Stimulated activated CD8-positive, alpha-beta memory T cell treated with anti-CD3 and anti-CD28 coated beads, Interleukin-7, amount 100 ng/mL, for 1 hour (primary cell): ENCODE measurements at places on chromosomes 2 and 18.

DNA sequence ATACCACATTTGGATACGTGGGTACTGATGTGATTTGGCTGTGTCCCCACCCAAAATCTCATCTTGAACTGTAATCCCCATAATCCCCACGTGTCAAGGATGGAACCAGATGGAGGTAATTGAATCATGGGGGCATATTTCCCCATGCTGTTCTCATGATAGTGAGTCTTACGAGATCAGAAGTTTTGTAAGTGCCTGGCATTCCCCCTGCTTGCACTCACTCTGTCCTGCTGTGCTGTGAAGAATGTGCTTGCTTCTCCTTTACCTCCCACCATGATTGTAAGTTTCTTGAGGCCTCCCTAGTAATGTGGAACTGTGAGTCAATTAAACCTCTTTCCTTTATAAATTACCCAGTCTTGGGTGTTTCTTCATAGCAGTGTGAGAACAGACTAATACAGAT, 70.3 kb downstream of the CHST9 start:
- DNase-seq: no peak

DNA sequence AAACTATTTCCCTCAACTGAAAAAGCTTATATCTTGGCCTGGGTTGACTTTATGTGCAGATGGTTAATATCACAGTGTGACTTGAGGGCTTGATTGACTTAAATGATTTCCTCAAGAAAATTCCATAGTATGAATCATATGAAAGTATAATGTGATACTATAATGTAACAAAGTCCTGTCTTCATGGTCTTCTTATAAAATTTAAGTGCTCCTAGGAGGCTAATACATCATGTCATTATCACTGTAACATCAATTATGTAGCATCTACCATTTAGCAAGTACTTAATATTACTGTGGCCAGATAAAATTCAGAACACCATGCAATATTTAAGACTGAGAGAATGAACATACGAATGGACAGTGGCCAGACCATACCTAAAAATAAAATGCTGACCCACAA, 276.1 kb downstream of the RIT2 start:
- no peak for DNase-seq

DNA sequence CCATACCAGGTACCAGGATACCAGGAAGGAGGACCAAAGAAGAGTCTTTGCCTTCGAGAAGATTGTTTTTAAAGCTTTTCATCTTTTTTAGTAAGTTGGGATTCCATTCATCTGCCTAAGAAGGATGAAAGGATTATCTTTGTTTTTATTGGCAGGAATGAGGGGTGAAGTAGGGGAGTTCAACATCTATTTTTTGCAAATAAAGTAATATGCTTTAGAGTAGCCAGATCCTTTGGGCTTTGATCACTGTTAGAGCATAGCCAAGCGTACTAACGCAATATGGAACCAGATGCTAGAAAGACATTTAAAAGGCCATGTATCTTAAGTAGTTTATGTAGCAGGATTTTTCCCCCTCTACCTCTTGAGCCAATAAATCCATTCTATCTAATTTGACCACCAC, 133.0 kb downstream of the PRPF40A start:
- no peak for DNase-seq

DNA sequence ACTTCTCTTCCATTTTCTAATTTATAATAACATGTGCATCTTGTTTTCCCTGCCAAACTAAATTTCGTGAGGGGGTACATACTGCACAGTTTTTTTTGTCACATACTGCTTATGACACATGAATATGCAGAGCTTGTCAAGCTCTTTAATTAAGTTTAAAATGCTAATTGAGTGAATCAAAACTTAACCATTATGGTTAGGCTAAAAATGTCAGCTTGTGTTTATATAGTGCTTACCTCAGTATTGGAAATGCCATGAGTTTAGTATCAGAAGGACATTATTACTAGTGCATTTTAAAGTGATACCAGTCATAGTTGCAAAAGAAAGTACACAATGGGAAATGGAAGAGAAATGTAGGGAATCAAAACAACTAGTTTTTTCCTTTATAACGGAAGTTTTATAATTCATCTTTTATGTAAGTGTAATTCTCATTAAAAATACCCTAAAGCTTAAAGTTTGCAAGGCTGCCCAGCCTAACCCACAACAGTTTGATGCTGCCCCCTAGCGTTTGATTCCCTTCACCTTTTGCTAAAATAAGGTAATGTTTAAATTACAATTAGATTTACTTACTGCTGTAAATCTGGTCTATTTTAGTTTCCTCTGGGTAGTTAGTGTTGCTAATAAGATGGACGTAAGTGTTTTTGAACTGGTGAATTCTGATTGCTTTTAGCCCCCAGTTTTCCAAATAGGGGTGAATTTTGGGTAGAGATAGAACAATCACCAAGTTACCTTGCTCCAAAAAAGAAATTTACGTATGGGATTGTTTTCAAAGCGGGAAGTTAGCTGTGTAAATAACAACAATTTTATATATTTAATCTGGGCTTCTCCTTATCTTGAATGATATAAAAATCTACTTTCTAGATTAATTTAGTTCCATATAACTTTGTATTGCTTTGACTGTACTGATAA, 3.2 kb downstream of the SLC39A10 start:
- peak; percentile 52 for DNase-seq

DNA sequence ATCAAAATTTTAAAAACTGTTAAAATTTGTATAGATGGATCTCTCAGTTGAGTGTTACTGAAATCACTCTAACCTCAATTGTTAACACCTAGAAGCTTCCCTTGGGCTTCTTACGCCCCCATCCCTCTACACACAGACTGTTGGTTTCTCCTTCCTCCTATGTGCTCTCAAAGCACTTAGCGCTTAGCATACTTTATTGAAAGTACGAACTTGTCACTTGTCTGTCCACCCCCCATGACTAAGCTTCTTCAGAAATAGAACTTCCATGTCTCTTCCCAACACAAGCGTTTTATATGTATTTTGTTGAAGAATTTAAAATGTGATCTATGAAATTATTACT, 441 bp downstream of the MPHOSPH10 start:
- DNase-seq: no peak

- DNase-seq: no peak
These were observed 186.2 kb upstream of the MEX3C start for GRCh38 chr18:51383711-51384110.

GRCh38 chr2:176192351-176192750, 3.9 kb downstream of the HOXD1 start:
- no peak for DNase-seq

DNA sequence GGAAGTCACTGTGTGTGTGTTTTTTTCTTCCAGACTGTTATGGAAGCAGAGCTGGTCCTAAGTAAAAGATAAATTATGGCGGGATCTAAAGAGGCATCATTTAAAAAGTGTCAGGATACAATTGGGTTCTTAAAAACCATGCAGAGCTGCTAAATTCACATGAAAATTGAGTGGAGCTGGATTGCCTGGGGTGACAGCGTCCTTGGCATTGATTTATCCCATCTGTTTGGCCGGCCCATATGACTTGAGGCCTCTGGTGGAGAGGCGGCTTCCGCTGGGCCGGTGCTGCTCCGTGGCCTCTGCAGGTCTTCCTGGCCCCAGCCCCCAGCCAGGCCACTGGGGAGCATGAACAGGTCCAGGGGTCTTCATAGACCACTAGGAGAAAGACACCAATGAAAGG, 165.5 kb downstream of the GLI2 start:
- no peak for DNase-seq

- no peak for DNase-seq
These were observed 3.1 kb upstream of the ADGRF3 start for GRCh38 chr2:26349690-26350089.

DNA sequence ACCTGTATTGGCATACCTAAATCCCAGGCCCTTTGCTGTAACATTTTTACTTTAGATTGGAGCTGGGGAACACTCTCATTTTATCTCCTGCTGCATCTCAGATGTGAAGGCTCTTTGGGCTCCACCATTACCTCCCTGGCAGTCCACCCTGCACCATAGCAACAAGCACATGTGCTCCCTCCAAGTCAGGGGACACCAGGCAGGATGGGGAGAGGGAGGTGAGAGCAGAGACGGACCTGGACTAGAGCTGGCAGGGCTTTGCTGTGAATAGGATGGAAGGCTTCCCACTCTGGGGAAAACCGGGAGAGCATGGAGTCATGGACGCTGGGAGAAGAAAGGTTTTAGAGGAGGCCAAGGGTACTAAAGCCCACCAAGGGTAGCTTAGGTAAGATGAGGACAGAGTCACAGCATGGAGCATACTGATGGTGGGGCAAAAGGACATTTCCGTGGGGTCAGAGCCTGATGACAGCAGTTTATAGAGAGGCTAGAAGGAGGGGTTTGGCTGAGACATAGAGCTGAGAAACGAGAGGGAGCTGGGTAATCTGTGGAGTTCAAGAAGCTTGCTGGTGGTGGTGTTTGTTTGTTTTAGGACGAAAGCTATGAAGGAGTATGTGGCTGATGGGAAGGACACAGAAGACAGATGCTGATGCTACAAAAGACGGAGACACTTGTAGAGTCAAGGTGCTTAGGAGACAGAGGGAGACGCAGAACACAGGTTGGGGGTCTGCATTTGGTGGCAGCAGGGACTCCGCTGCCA, 134.8 kb downstream of the COL6A3 start:
- no peak for DNase-seq

DNA sequence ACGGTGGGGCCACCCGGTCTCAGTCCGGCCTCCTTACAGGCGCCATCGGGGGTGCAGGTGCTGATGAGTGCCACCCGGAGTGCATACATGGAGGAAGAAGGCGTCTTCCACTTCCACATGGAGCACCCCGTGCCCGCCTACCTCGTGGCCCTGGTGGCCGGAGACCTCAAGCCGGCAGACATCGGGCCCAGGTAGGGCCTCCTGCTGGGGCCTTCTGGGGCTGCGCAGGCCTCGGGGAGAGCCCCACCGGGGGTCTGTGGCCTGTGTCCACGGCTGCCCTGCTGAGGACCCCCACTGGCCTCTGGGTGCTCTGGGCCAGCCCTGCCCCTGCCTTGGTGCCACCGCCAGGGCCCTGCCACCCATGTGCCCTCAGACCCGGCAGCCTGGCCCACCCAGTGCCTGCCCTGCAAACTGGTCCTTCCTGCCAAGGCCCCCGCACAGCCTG, 4.8 kb downstream of the RNPEPL1 start:
- no peak for DNase-seq

DNA sequence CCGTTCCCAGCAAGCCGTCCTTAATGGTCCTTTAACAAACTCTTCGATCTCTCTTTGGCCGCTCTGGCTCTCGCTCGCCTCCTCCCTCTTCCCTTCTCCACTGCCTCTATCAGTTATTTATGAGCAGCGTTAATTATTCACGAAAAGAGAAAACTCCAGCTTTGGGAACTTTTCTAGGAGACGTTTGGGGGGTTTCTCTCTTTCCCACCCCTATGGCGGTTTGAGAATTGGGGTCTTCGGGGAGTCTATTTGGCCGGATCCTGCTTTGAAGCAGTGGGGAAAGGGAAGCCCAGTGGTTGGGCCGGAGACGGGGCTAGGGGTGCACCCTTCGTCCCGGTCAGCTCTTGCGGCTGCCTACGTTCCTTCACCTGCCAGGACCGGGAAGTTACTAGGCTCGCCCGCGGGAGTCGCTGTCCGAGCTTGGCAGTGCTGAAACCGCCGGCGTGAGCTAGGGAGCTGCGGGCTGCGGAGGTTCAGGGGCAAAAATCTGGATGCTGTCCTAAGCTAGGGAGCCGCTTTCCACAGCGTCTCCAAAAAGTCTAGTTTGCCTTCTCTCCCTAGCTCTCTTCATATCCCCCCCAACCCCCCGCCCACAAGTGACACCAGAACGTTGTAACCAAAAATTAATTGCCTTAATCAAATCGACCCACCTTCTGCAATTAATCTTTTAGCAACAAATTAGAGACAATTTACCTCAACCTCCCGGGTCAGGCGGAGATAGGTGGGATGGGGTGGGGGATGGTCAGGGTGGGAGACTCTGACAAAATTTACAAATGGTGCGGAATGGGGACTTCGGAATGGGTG, 8.9 kb upstream of the SKOR2 start:
- DNase-seq: no peak
